Activated CD4-positive, alpha-beta T cell treated with anti-CD3 and anti-CD28 coated beads, Interleukin-2, amount 10 ng/mL, durations not matched to agents 24 days and 14 days (primary cell): ENCODE measurements at places on chromosomes 3 and 15. TPM values are rescaled to one million over a fixed set of nuclear protein-coding genes. Genes with fewer than 3 reads are reported as not detected.

Gene SCG5
- 1.5 and 2.2 TPM in 2 replicates for total RNA-seq

DNA sequence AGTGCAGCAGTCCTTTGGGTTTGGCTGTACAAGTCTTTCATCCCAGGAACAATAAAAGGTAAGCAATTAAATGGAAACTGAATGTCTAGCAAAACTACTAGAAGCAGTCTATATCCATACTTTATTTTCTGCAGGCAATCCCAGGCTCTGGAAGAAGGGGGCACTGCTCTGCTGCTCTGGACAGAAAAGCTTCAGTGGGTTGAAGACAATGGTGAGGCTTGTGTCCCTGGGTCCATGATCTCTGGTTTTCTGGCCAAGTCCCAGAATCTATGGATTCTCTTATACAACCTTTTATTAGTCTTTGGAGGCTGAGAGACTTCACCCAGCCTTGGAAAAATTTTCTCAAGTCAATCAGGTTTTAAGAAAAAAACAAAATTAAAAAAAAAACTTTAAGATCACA, 35.6 kb downstream of the SCAP start:
- DNase-seq: no peak

GRCh38 chr15:81604713-81605112, 230.7 kb upstream of the TMC3 start:
- DNase-seq: no peak

- no peak for DNase-seq
Observed at GRCh38 chr3:72563690-72564370, 284.4 kb downstream of the SHQ1 start.

Gene CACNA2D3
- total RNA-seq: not detected in 2 replicates

Gene CEP97
- total RNA-seq: 20.3 and 22.8 TPM in 2 replicates

DNA sequence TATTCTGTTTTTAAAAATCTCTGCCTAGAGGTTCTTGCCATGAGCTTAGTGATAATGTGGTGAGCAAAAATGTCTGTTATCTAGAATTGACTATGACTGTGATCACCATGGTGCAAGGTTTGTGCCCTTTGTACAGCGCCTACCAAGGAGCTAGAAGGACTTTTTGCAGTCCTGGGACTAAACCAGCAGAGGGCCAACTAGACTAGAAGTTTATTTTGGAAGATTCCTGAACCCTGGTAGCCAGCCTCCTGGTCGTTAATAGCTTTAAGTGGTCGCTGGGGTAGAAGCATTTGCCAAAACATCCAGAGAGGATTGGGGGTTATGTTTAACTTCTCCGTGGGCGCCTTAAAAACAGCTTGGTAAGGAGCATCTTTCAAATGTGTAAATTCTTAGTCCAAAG, 7.8 kb downstream of the SCG5 start:
- DNase-seq: no peak

DNA sequence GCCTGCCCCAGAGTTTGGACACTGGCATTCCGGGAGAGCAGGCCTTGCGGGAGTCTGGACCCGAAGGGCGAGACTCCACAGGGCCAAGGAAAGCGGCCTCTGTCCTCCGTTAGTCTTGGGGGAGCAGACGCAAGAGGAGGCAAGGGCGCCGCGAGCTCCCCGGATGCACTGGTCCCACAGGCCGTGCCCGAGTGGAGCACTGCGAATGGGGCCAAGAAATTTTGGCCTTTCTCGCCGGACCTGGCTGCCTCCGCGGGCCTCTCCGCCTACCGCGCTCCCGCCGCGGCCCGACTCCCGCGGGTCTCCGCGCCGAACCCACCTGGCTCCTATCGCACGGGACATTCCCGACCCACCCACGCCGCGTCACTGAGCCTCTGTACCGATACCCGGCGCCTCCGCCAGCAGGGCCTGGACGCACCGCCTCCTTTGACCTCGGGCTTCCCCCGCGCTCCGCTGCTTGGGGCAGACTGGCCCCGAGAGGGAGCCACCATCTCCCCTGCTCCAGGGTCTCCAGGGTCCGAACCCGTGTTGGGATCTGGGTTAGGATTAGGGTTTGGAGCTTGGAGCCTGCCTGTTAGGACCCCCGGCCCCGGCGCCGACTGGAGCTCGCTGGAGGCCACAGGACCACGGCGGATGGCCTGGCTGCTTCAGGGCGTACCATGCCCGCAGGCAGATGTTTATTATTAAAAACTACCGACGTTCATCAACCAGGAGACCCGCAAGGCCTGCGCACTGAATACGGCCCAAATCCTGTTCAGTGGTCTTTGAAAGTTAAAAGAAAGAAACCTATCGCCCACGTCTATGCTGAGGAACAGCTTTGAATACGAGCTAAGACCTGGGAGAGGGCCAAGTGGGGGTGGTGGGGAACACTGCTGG, 11.7 kb downstream of the SHOX2 start:
- DNase-seq: no peak
